ENCODE measurements at places on chromosomes 7 and 10.

- peak overlapping the region; percentile 91 for H3K4me3 ChIP-seq
- H3K36me3 ChIP-seq = peaks cover 67% of the 10 kb centered on the region
- no peaks in the 10 kb centered on the region for H3K27me3 ChIP-seq
- DNase-seq = no peak
Measured at GRCh38 chr10:100986623-100986951, 710 bp downstream of the MRPL43 start.

DNA sequence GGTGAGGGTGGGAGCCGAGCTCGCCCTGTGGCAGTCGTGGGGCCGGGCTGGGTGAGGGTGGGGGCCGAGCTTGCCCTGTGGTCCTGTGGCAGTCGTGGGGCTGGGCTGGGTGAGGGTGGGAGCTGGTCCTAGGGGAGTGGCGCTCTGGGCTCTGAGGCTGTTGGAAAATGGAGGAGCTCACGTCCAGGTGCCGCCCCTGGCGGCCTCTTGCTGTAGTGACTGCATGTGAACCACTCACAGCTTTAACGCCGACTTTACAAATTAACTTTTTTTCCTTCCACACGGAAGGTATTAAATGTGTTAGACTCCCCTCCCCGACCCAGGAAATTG, 312.6 kb downstream of the WDR37 start:
- peaks cover 19% of the 10 kb centered on the region for H3K27me3 ChIP-seq
- no peaks in the 10 kb centered on the region for H3K36me3 ChIP-seq
- H3K4me1 ChIP-seq = no peaks in the 10 kb centered on the region

GRCh38 chr10:124697837-124698544, 46.2 kb downstream of the FAM53B start:
- no peak overlapping the region for H3K27ac ChIP-seq
- H3K4me3 ChIP-seq = no peak overlapping the region
- peaks cover 77% of the 10 kb centered on the region for H3K4me1 ChIP-seq

GRCh38 chr7:151178236-151178635, 8.8 kb downstream of the ASB10 start:
- DNase-seq = no peak
- no peaks in the 10 kb centered on the region for H3K36me3 ChIP-seq
- H3K4me1 ChIP-seq = peaks cover 5% of the 10 kb centered on the region
- no peaks in the 10 kb centered on the region for H3K27me3 ChIP-seq

Data from esophagus muscularis mucosa (tissue), 4 donors.